ENCODE measurements at places on chromosomes 12 and 14.

GRCh38 chr12:16608946-16609539 is 3.1 kb upstream of the LMO3 start:
- no peak for DNase-seq

- DNase-seq, result no peak
Observed at GRCh38 chr12:4787965-4788364, 67.8 kb downstream of the GALNT8 start.

DNA sequence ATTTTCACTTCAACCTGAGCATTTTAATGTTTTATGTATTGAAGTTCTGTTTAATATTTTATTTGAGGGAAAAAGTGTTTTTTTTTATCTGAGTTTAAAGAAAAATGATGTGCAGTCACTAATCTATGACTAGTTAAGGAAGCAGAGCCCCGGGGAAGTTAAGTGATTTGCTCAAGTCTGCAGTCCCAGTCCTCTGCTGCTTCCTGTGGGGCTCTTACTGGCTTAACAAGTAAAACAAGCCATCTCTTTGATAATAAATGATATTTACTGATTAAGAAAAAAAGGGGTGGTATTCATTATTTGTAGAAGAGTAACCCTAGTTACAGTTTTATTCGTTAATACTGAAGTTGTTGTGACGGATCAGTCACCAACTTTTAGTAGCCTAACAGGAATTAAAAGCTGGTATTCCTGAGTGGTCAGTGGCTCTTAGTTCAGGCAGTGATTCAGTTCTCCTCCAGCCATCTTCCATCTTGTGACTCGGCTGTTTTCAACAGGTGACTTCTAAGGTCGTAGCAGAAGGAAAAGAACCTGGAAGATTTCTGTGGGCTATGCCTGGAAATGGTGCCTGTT is 21.7 kb downstream of the BICDL1 start:
- no peak for DNase-seq

DNA sequence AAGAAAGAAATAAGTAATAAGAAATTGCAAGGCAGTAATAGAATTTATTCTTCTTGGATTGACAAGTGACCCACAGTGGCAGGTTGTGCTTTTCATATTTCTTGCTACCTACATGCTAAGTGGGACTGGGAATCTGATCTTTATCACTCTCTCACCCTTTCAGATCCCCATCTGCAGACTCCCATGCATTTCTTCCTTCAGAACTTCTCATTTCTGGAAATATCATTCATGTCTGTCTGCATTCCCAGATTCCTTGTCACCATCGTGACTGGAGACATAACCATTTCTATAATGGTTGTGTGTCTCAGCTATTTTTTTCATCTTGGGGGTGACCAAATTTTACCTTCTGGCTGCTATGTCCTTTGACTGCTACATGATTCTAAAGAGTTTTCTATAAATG is 4.0 kb upstream of the OR6C65 start:
- DNase-seq, result no peak

DNA sequence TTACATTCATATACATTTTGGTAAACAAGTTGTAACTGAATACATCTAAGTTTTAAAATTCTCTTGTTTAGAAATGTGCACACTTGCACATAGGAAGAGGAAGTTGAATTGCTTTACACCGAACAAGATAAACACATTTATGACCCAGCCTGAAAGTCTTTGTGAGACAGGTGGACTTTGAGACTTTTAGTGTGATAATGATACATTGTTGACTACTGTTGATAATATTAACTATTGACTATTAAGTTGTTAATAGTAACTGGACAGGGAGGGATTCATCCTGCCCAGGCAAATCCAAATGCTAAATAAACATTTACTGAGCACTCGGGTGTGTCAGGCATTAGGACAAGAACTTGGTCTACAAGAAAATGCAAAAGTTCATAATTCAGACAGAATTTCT is 68.0 kb downstream of the AVPR1A start:
- no peak for DNase-seq

DNA sequence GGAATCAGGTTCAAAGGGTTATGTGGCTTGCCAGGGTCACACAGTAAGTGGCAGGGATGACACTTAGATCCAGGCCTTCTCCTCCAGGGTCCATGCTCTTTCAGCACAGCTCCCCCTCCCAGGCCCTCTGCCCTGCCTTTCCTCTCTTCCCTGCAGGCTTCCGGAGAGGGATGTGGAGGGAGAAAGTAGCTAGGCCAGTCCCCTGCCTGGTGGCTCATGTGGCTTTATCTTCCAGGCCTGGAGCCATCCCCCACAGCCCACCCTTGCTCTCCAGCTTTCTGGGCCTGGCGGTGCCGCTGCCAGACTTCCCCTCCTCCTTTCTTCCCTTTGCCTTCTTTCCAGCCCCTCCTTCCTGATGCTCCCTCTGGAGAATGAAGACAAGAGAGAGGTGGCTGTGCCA is 1.7 kb downstream of the PSMB11 start:
- no peak for DNase-seq

DNA sequence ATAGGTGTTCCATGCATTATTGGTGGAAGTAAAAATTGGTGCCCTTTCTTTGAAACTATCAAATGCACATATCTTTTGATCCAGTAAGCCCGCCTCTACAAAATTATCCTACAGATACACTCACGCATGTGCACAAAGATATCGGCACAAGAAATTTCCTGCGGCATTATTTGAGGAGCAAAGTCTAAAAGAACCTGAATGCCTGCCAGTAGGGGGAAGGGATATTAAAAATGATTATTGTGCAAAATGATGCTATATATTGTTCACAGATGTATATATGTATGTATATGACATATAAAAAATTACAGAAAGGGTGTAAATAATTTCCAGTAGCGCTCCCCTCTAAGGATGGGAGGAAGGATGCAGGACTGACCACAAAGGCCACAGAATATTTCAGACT is 24.7 kb upstream of the ADIPOR2 start:
- DNase-seq, result no peak

- no peak for DNase-seq
Observed at GRCh38 chr12:90299121-90299520, 590.5 kb upstream of the ATP2B1 start.

GRCh38 chr14:71885301-71885700 is 46.9 kb upstream of the RGS6 start:
- DNase-seq, result no peak

GRCh38 chr14:69818758-69819191 is 21.7 kb upstream of the SLC10A1 start:
- DNase-seq, result peak; percentile 62

GRCh38 chr12:29208936-29209701 is 60.0 kb downstream of the FAR2 start:
- DNase-seq, result no peak

DNA sequence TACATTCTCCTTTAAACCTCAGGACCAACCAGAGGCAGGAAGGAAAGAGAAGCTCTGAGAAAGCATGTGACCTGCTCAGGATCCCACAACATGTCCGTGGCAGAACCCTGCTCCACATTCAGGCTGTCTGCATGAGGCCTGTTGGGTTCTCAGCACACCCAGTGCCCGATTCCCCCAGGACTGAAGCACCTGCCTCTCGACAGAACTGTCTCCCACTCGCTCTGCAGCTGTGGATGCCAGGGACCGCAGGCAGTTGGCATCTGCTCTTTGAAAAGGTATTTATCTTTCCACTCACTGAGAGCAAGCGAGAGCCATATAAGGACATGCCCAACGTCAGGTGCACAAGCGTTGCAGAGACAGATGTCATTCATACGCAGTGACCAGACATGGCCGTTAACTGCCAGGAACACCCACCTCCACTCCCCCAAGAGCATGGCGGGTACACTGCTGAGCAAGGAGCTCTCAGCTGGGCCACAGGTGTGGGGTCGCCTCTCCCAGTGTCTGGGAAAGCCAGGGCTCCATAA is 18.9 kb downstream of the PITPNM2 start:
- no peak for DNase-seq

DNA sequence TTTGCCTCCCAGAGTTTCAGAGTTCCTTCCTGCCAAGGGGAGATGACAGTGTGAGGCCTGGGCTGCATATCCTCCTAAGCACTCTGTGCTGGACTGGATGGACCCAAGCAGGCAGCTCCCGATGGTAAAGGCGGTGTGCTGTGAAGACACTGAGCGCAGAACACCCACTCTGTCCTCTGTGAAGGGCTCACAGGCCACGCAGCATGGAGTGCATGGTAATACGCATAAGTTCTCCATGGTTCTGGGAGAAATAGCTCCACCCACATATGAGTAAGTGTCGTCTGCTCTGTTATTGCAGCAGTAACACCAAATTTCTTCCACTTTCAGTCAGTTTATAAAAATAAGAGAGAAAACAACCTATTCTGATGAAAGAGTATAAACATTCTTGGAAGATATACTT is 55.8 kb downstream of the TMEM30B start:
- DNase-seq, result no peak

- DNase-seq, result no peak
Observed at GRCh38 chr12:91591639-91591987, 409.0 kb upstream of the DCN start.

DNA sequence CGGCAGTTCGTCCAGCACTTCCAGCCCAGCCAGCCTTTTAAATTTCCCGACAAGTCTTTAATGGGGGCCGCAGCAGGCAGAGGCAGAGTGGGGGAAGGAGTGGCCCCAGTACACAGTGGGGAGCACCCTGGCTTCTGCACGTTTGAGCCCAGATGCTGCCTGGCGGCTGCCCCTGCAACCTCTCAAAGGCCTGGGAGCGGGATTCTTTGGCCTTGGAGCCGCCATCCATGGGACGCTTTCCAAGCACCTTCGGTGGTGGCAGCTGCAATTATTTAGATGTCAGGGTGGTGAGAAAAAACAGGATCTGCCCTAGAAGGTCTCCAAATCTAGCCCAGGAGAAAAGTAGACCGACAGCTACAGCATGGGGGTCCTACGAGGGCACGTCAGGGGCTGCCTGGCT is 46.0 kb downstream of the FAM222A start:
- DNase-seq, result peak; percentile 5

GRCh38 chr12:2300886-2301285 is 248.1 kb downstream of the CACNA1C start:
- no peak for DNase-seq

GRCh38 chr12:4213471-4213870 is 60.1 kb upstream of the CCND2 start:
- DNase-seq, result no peak

DNA sequence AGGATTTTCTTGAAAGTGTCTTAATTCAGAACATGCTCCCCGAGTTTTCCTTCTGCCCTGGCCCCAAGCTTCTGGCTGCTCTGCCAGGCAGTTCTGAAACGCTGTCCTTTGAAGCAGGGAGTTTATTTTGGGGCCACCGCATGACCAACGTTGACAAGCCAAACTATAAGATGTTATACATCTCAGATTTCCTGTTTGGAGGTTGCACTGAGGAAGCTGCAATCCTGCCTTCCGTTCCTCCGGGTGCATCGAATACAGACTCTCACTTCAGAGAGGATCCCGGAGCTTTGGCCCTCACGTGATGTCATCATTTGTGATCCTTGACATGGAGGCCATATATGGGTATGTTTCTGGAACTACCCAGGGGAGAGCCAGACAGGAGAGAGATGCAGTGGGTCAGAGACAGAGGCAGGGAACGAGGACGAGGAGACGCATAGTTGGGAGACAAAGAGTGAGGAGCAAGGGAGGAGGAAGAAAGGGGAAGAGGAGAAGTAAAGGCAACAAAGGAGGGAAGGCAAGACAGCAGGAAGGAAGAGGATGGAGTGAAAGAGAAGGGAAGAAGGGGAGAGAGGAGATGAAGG is at the start of gene ASB2:
Gene ASB2, minus strand, starts transcription at position 94 of the 581 bp plus-strand sequence. CDS start 12,031 bp downstream, outside the sequence.
- DNase-seq, result no peak

GRCh38 chr12:45658020-45658419 is 71.5 kb upstream of the ARID2 start:
- DNase-seq, result no peak

Measured in progenitor cell of endocrine pancreas (in vitro differentiated cells).